GM03348 (cell line): ENCODE measurements at places on chromosomes 1 and 21.

DNA sequence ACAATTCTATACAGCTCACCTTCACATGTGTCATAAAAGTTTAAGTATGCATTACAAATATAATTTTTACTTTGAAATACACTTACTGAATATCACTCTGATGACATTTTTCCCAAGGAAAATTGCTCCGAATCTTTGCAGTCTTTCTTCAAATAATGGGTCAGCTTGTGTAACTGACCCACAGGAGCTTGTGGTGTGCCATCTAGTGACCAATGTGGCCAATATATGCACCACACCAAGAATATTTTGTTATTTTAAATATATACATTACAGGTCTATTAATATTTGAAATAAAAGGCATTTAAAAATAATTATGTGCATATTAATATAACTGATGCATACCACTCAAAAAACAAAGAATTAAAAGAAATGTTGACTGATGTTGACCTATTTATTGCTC, 271.4 kb downstream of the TBX15 start:
- no peak for DNase-seq

GRCh38 chr1:7457811-7458210, 313.3 kb upstream of the VAMP3 start:
- no peak for DNase-seq

GRCh38 chr1:25520446-25521061, 22.9 kb upstream of the LDLRAP1 start:
- peak; percentile 81 for DNase-seq

GRCh38 chr1:156347331-156347730, 9.0 kb downstream of the TSACC start:
- DNase-seq, result peak; percentile 66

DNA sequence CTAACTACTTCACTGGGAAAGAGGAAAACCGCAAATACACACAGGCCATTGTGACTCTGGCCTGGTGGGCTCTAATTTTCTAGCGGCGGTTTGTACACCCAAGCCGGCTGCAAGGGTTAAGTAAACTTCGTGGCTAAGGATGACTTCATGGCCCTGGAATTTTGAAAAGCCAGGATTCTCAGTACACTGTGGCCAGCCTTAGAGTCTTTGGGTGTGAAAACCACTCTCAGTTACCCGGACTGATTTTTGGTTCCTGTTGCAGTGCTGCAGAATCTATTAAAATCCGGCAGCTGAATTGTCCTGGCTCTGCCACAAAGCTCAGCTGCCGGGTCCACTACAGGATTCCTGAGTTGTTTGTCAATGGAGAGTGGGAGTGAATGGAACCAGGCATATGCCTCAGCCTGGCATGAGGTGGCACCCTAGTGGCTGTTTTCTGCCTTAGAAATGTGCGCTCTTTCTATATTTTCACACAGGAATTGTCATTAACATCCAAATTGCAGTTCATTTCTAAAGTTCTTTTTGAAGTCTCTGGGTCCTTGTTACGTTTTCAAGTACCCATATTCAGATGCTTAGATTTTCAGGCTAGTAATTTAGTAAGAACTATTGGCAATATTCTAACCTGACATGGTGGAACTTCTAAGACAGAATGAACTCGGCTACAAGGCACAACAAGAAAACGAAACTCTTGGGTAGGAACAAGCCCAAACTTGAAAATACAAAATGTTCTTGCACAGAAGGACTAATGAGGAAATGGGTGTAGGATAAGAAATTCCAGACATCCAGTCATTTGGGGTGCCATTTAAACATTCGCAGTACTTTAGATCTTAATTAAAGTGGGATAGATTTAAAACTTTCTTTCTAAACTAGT, 255.9 kb downstream of the NFIA start:
- DNase-seq, result peak; percentile 89

- DNase-seq, result no peak
Measured at GRCh38 chr1:69702085-69702484, 134.4 kb downstream of the LRRC7 start.

DNA sequence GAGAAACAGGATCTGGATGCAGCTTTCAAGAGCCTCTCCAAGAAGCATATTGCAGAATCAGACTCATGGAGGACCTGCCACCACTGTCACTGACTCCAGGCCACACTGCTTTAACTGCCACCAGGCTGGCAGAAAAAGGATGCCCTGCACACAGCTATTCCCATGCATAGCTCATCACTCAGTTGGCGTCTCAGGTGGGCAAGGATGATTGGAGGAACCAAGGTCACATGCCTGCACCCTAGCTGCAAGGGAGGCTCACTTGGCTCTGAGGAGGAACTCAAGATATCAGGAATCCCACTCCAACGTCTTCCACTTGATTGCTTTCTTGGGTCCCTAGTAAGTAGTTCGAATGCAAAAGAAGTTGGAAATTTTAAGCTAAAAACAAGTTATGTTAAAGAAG, 19.6 kb upstream of the SPOCD1 start:
- no peak for DNase-seq

- no peak for DNase-seq
Measured at GRCh38 chr1:5856246-5856815, 135.9 kb downstream of the NPHP4 start.

- no peak for DNase-seq
Measured at GRCh38 chr1:13809461-13810159, 109.6 kb downstream of the PRDM2 start.
